ENCODE measurements at places on chromosomes 11 and 22. TPM values are rescaled to one million over a fixed set of nuclear protein-coding genes. Genes with fewer than 3 reads are reported as not detected.

DNA sequence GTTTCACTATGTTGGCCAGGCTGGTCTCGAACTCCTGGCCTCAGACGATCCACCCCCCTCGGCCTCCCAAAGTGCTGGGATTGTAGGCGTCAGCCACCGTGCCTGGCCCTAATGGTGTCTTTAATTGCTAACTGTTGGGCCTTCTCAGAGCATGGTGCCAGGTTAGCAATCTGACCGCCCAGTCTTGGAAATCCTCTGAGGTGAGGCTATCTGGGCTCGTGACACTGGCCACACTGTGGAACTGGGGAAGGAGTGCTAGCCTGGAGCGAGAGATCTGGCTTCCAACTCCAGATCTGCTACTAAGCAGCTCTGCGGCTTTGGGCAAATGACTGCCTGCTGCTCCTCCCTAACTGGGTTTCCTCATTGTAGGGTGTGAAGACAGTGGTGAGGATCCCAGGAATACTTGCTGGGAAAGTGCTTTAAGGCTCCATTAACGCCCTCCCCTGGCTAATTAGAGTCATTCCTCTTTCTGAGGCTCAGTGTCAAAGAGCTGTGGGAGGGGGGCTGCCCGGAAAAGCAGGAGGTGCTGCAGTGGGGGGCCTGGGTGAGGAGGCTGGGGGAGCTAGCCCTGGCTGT lies 35.4 kb downstream of the CHRDL2 start:
- DNase-seq = peak; percentile 77

DNA sequence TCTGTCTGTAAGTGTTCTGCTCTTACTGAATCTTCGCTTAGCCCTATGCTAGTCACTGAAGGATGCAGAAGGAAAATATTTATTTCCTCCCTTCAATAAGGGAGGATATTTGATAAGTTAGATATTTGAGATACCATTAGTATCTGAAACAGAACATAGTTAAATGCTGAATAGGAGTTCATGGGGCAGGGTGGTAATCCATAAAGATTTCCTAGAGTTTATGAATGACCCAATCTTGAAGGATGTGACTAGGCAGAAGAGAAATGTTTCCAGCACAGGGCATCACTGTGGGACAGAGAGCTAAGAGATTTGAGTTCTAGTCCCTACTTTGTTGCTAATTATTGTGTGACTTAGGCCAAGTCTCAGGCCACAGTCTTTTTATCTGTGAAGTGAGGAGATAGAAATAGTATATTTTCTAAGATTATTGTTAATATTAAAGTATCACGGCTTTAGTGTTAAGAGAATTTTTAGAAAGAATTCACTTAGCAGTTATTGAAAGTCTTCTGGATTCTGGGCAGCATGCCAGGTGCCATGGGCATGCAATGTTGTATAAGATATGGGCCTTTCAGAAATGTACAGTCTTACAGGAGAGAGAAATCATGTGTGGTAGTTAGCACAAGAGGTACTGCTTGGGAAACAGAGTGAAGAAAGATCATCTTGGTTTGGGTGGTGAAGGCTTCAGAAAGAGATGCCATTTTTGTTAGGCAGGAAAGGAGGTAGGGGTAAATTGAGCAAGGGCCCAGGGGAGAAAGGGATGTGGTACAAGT lies 24.0 kb downstream of the SWAP70 start:
- no peak for DNase-seq

DNA sequence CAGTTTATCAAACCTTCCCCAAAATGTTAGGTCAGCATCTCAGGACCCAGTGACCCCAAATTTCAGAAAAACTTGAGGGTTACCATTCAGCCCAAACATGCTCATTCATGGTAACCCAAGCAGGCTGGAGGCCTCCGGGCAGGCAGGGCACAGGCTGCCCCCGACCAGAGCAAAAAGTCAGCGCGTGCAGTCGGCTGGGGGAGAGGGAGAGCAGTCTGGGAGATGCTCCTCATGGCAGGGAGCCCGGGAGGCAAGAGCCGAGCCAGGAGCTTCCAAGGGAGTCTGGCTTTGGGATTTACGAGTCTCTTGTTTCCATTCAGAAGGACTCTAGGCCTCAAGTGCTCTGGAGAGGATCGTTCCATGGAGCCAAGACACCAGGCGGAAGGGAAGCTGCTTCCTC lies 45.7 kb downstream of the RPUSD4 start:
- no peak for DNase-seq

NRGN gene
- 0.85 TPM for total RNA-seq

DNA sequence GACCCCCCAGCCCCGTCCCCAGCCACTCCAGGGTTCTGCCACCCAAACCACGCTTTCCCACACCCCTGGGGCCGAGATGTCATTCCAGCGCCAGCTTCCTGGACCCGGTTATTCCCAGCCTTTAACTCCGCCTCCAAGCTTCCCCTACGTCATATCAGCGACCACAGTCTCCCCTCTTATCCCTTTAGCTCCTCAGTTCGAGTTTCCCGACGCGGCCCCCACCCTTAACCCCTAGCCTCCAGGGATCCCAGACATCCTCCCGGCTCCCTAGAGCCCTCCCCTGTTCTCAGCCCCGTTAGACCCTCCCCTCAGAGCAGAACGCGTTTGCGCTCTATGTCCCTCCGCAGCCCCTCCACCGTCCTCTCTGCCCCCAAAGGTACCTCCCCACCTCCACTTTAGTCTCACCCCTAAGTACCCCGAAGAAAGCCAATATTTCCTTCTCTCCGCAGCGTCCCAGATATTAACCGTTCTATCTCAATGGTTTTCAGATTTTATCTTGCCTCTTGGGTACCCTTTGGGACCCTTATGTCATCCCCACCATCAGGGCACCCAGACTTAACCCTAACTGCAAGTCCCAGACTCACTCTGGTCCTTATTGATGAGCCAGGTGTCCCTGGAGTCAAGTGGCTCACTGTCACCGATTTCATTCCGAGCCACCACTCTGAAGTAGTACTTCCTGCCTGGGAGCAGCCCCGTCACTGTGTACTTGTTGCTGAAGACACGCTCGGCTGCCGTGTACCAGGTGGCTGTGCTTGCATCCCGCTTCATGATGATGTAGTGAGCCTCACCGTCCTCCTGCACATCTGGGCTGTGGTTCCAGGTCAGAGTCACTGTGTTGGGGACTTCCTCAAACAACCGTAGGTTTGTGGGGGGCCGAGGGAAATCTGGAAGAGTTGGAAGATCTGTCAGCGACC lies 8.0 kb downstream of the TMEM86A start:
- peak; percentile 84 for DNase-seq

DNA sequence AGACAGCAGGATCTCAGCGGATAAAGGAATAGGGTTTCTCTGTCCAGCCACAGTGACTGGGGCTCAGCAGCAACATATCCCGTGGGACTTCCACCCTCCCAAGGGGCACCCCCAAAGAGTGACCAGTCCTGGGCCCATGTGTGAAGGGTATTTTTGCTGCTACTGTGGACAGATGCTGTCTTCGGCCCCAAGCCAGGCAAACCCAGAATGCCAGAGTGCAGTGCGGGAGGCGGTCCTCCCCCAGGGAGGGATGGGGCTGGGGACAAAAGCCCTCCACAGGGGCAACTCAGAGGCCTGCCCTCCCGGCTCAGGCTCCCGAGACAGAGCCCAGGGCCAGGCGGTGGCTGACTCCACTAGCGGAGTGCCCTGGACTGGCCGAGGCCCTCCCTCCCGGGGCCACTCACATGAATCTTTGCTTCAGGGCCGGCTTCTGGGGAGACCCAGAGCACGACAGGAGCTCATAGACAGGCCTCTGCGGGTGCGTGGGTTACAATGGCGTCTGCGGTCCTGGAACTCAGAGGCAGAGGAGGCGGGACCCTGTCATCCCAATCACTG lies 34.7 kb upstream of the WNT7B start:
- DNase-seq = peak; percentile 59

DNA sequence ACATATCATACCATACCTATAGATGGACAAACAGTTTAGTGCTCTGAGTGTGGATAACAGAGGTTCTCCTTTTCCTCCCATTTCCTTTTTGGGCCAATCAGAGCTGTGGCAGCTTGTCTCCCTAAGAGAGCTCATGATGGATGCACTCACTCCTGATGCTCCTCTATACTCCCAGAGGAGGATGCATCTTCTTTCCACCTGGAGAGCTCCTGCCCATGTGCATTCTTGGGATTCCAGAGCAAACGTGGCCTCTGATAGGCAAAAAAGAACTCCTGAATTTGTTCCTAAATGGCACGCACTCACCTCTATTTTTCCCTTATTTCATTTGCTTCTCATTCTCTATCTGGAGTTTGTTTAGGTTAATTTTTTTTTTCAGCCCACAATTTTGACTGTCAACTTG lies 2.9 kb downstream of the MRGPRX3 start:
- DNase-seq = no peak

SCGB1A1 gene
- not detected for total RNA-seq

MISFA gene
- total RNA-seq = not detected

DNA sequence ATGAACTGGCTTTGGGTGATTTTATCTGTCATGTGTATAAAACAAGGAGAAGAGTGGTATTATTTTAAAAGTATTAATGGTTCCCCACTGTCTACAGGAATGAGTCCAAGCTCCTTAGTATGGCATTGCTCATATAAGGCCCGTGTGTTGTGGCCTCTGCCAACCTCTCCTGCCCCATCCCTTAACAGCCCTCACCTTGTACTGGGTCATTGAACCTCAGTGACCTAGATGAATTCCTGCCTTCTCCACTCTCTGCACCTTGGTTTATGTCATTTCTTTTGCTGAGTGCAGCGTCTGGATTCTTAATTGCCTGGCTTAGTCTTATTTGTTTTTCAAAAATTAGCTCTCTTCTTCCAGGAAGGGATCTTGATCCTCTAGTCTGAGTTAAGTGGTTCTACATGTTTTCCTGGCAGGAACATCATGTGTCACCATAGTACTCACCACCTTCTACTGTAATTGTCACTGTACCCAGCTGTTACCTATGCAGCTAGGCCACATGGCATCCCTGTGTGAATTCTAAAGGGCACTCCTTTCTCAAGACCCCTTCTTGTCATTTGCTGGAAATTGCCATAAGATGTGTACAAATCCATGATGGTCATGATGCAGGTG lies 36.2 kb upstream of the POGLUT3 start:
- no peak for DNase-seq

OR8H1 gene
- total RNA-seq = not detected

DNA sequence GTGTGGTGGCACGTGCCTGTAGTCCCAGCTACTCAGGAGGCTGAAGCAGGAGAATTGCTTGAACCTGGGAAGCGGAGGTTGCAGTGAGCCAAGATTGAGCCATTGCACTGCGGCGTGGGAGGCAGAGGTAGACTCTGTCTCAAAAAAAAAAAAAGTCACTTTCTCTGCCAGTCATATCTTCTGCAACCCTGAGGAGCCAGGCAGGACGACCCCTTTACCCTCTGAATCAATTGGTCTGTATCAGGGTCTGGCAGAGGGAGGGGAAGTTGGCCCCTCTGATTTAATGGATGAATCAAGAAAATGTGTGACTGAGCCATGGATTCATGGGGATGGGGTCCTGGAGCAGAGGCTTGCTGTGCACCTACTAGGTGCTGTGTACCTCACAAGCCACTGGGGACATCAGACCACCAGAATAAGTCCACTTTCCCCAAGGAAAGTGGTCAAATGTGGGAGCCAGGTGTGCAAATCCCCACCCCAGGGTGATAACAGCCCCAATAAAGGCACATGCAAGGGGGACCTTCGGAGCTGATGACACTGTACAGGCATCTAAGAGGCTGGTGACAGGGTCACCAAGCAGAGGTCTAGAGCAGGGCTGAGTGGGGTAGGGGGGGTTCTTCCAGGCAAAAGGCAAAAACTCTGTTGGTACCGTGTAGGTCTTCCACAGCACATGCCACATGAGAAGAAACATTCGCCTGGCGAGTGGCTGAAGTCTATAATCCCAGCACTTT lies 29.0 kb downstream of the TXN2 start:
- peak; percentile 55 for DNase-seq
